T-helper 9 cell (primary cell): ENCODE measurements at places on chromosomes 4 and X.

- no peak for DNase-seq
These were observed 129.6 kb downstream of the ZNF330 start for GRCh38 chr4:141350122-141350905.

DNA sequence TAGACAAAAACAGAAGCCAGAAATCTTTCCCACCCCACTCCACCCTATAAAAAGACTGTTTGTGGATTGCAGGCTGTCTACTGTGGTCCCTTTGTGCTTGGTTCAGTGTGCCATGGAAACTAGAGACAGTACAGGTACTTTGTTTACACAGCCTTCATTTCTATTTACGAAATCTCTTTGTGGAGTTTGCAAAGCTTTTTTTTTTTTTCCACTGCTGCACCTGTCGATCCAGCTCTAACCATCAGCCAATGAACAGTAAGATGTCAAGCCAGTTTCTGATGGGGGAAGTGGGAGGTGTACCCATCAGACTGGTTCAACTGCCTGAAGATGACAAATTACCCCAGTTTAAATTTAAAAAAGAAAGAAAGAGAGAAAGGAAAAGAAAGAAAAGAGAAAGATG, 20.2 kb upstream of the LRBA start:
- no peak for DNase-seq

GRCh38 chr4:62670514-62670913, 1470.4 kb downstream of the ADGRL3 start:
- no peak for DNase-seq

- no peak for DNase-seq
These were observed 109.9 kb upstream of the FAM47C start for GRCh38 chrX:36898301-36898700.

DNA sequence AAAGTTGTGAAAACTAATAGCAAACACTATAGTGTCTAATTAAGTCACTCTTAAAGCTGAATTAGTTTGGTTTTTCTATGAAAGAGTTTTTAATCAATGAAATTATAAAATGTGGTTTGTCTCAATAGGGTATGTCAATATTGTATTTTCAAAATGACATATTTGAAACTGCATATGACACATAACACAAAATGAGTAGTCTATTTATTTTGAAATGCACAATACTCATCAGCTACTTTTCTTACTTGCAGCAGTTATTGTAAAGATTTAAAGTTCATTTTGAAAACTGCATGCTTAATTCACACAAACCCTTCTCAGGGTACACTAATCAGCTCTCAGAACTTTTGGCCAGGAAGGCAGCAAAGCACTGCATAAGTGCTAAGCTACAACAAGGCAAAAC, 21.2 kb downstream of the CLGN start:
- DNase-seq = no peak

GRCh38 chr4:56220261-56220660, 167.0 kb downstream of the AASDH start:
- no peak for DNase-seq

- no peak for DNase-seq
These were observed 17.0 kb upstream of the TMEM144 start for GRCh38 chr4:158193171-158193749.

DNA sequence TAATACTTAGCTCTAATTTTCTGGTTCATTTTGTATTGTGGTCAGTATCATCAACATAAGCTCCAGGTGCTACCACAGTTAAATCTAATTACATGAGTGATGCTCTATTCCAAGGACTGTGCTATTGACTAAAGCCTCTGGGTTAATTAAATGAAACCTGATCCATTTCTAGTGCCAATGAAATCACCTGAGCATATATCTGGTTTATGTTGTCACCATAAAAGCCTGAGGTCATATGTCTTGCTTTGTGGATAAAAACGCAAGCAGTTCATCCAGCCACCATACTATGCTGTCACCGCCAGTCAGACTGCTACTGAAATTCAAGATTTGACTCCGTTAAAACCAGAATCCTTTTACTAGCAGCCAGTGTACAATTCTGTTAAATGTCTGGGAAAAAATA, 64.2 kb upstream of the ZNF518B start:
- DNase-seq = no peak

- DNase-seq = no peak
These were observed 91.6 kb downstream of the NYX start for GRCh38 chrX:41538707-41539106.

DNA sequence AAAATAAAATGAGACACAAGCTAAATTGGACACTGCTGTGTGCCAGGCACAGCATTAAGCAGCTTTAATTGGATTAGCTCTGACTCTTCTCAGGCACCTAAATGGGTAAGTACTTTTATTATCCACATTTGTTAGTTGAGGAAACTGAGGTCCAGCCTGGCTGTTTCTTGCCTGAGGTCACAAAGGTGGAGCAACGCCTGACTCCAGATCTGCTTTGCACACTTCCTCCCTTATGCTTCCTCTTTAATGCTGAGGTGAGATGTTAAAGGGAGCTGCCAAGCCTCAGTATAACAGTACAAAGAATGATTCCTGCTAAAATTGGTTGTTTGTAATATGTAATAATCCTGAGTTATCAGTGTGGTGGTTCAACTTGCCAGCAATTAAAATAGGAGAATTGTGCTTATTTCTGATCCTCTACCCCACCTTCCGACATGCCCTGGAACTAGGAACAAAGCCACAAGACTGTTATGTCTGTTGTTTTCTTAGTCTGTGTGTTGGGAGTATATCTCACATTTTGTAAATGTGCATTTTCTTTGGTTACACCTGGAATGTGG, 74.4 kb downstream of the AFF1 start:
- DNase-seq = no peak

DNA sequence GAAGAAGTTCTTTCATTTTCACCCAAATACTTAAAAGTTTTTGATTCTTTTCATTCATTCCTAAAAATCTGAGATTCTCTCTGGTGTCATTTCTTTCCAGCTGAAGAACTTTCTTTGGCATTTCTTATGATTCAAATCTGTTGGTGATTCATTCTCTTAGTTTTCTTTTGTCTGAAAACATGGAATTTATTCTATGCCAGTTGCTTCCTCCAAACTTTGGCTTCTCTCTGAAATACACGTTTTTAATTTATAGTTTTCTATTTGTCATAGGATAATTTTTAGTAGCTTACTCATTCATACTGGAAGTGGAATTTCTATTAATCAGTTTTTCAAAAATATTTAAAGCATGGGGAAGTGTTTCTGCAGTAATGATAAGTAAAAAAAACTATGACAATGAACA, 1012.0 kb downstream of the RPA4 start:
- no peak for DNase-seq

- no peak for DNase-seq
These were observed 60.5 kb upstream of the CITED1 start for GRCh38 chrX:72366178-72366577.

DNA sequence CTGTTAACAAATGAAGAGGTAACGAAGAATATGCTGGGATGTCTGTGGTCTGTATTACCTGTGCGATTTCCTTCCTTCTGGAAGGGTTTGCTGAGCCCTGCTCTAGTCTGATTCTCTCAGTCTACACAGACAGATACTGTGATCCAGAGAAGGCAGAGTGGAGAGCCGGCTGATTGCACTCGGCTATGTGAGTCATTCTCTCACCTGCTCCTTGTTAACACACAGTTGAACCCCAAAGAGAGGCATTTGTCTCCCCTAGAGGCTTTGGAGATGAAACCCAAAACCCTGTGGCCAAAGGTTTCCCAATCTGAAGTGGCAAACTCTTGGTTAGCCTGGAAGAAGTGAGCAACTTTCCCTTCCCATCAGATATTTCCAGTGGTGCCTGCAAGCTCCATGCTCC, 78.1 kb upstream of the GPC4 start:
- DNase-seq = no peak

GRCh38 chr4:83569987-83570386, 34.1 kb downstream of the GPAT3 start:
- no peak for DNase-seq

DNA sequence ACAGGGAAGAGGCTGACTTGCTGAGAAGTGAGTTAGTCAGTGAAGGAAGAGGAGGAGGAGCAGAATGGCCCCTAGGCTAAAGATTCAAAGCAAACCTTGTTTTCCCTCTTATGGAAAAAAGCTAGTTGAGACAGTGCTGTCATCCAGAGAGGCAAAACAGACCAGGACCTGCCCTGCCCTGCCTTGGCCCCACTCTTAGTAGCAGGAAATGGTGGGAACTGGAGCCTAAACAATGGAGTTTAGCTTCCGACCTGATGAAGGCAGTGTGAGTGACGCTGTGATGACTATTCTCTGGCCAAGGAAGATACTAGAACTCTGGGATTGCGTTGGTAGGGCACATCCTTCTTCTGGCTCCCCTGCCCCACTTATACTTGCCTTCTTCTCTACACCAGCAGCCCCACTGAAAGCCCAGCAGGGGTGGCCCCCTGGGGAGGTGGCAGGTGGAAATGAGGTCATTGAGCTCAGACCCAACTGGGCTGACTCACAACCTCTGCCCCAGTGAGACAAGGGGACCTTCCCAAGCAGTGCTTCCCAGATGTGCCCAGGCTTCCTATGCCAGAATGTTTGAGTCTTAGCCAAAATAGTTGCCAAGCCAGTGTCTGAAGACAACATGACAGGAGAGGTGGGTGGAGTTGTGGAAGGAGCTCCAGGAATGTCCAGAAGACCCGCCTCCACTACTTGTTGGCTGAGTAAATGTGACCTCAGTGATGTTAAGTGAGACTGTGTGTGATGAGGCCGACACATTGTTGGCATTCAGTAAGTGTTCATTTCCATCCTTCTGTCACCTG, 38.8 kb downstream of the MSN start:
- DNase-seq = peak; percentile 25

- DNase-seq = no peak
These were observed 163.7 kb downstream of the NPNT start for GRCh38 chr4:106058921-106059320.

GRCh38 chrX:84188320-84188834, 378 bp upstream of the RPS6KA6 start:
- no peak for DNase-seq

- no peak for DNase-seq
These were observed 14.5 kb downstream of the OTUD5 start for GRCh38 chrX:48942895-48943294.

DNA sequence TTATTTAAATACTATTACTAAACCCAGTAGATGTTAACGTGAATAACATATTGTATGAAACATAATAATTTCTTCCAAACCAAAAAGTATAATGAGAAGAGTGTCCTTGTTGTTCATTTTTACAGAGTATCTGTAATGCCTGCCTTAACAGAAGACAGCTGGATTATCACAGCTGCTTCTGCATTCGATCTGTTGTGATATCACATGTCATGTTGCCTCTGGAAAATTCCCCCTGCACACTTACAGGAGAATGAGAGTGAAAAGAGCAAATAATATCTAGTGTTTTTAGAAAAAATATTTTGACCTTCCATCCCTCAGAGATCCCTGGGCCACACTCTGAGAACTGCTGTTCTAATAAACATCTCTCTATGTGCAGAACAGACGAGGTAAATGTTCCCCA, 240.1 kb upstream of the NOCT start:
- no peak for DNase-seq

DNA sequence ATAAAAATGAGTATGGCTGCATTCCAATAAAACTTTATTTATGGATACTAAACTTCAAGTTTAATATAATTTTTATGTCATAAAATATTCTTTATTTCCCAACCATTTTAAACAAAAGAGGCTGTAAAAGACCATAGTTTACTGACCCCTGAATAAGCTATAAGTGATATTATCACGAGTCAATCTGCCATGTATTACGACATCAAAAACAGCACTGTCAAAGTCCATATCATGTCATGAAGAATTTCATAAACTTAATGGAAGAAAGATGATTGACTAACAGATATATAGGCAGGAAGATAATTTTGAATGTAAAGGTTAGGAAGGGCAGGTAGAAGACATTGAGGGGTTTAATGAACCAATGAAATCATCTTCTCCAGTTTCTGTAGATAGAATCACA, 18.2 kb downstream of the TMEM156 start:
- no peak for DNase-seq

DNA sequence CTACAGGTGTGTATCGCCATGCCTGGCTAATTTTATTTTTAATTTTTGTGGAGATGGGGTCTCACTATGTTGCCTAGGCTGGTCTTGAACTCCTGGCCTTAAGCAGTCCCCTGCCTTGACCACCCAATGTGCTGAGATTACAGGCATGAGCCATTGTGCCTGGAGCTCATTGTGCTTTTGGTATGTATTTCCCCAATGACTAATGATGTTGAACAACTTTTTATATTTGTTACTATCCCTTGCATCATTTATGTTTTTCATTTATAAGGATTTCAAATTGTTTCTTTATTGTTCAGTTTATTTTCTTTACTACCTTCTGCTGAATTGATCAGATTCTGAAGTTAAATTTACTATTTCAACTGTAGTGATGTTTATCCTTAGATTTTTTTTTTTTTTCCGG, 199.7 kb downstream of the CEP135 start:
- DNase-seq = no peak

- DNase-seq = no peak
These were observed 237.9 kb upstream of the EDA2R start for GRCh38 chrX:66876776-66877175.

DNA sequence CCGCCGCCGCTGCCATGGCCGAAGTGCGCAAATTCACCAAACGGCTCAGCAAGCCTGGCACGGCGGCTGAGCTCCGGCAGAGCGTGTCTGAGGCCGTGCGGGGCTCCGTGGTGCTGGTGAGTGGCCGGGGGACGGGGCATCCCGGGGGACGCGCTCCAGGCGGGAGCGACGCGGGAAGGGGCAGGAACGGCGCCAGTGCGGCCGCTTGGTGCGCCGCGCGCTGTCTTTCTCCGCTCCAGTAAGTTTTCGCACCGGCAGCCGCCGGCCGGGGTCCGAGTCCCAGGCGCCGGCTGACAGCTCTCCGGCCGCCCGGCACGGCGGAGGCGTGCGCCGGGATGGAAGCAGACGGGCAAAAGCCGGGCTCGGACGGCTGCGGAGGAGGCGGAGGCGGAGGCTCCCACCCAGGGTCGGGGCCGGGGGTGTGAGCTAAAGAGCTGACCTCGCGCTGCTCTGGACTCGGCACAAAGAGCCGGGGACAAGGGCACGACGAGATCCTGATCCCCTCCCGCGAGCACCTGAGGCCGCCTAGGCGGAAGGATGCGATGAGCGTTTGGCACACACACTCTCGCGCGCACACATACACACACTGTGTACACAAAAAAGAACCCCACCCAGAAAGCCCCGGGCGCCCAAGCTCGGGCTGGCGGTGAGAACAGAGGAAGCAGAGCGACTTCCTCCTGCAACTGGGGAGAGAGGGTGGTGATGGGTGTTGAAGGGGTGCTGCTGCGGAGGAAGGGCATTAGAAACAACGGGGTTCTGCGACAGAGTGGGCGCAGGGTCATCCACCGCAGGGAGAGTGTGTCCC, 545 bp downstream of the DOCK11 start:
- peak; percentile 62 for DNase-seq

GRCh38 chrX:39174772-39175417, 373.6 kb downstream of the MID1IP1 start:
- DNase-seq = no peak

GRCh38 chr4:38292529-38292928, 332.3 kb downstream of the PTTG2 start:
- no peak for DNase-seq

DNA sequence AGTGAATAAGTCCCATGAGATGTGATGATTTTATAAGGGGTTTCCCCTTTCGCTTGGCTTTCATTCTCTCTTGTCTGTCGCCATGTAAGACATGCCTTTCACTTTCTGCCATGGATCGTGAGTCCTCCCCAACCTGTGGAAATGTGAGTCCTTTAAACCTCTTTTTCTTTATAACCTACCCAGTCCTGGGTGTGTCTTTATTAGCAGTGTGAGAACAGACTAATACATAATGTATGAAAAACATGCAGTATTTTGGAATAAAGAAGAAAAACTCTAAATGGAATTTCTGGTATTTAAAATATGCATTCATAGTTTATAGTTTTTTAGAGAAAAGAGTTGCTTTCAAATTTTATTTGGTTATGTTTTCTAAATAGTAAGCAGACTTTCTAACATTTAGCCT, 360.7 kb downstream of the PCDH7 start:
- no peak for DNase-seq
